ENCODE measurements at places on chromosomes 7 and 10.

DNA sequence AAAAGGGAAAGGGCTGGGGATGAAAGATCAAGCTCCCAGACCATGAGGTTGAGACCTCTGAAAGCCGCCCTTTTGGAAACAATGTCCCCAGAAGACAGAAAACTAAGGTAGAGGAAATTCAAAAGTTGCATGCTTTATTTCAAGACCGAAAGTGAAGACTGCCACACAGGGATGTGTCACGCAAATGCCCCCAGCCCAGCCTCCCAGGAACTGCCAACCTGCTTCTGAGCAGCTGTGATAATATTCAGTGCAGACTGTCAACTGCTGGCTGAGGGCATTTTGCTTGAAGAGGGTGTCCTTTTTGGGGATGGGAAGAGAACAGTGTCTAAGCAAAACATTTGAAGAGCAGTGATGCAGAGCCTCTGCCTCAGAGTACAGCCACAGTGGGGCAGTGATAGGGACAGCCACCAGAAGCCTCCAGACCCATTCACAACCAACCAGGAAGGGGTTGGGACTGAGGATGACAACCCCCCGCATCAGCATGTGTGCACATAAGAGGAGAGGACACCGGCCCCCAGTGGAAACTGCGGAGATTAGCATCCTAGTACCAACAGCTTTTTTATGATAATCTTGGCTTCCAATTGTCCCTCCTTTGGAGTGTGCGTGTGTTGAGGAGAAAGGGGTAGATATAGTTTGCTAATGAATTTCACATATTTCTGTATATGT, 34.7 kb upstream of the NFE2L3 start:
- no peak for DNase-seq

GRCh38 chr7:33517191-33517590, 387.8 kb downstream of the BBS9 start:
- no peak for DNase-seq

DNA sequence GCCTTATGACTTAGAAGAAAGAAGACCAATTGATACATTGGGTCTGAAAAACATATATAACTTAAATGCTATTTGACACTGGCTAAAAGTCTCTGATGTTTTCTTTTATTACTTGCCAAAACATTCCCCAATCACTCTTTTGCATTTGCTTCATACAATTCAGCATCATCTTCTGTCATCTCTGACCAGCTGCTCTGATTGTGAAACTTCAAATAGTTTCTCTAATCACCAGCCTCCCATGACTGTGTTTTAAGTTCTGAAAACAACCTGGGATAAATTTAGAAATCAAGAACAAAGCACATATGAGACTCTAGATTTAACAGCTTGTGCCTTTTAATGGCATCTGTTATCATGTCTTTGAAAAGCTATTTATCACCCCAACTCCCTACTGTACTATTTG, 208.4 kb upstream of the KCND2 start:
- DNase-seq = no peak

- DNase-seq = no peak
Measured at GRCh38 chr10:47025540-47026300, 114.5 kb downstream of the PTPN20 start.

GRCh38 chr7:47449810-47450590, 131.9 kb downstream of the TNS3 start:
- DNase-seq = no peak

DNA sequence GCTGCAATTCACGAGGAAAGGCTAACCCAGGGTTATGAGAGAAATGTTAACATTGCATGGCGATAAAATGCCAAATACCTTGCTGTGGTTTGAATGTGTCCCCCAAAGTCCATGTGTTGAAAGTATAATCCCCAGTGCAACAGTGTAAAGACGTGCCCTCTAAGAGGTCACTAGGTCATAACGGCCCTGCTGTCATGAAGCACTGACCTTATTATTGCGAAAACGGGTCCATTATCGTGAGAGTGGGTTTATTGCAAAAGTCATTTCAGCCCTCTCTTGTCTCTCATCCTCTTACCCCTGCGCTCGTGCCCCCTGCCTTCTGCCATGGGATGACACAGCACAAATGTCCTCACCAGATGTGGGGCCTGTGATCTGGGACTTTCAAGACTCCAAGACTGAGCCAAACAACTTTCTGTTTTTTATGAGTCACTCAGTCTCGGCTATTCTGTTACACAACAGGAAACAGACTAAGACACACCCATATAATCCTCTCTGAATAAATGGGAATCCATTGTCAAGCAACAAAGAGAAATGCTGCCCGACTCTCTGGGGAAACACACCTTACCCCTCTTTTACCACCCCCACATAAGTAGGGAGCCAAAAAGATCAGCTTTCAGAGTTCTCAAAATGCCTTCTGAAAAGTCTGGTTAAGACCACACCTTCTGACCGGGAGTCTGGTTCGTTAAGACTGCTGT, 73.1 kb upstream of the UCN3 start:
- peak; percentile 63 for DNase-seq

DNA sequence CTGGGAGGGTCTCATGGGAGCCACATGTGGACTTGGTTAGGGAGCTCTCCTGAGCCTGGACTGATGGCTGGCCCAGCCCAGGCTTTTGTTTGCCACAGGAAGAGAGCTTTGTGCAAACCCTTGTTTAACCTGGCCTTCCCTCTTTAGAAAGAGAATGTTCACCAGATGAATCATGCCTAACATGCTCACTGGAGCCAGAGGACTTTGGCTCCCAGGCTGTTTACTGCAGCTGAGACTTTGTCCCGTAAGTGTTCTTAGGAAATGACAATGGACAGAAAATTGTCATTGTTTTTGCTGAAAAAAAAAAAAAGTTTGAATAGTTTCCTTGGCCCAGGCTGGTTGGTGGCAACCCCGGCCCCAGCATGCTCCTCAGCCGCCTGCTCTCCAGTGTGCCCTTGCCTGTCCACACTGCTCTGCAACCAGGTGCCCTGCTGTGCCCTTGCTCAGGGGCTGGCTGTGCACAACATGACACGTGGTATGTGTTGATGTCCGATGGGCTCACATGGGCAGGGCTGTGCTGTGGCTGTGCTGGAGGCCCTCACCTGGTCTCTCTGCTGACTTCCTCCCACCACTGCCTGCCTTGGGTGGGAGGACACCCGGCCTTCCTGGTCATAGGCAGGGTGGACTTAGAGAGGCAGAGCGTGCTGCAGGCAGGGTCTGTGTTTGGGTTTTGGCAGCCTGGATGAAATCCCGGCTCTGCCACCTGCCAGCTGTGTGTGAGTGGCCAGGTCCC, 215.3 kb upstream of the ZNF32 start:
- DNase-seq = no peak

DNA sequence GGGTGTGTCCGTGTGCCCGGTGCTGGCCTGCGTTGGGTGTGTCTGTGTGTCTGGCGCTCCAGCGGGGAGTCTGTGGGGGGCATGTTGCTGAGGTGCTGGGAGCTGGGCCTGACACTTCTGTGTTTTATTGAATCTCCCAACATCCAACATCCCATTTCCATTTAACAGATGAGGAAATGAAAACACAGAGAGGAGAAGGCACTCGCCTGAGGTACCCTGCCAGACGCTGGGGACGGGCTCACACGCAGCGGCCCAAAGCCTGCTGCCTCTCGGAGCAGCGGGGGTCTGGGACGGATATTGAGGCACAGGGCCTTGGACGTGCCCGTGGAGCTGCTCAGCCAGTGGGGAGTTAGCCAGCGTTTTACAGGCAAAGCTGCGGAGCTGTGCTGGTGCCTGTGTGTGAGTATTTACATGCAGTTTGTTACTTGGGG, 133.9 kb downstream of the DNAJB6 start:
- DNase-seq = no peak

GRCh38 chr7:31603046-31603445, 84.0 kb upstream of the PPP1R17 start:
- no peak for DNase-seq

- no peak for DNase-seq
Measured at GRCh38 chr7:148318838-148319237, 271.7 kb upstream of the C7orf33 start.

- DNase-seq = no peak
Measured at GRCh38 chr7:152076940-152077933, 51.8 kb downstream of the GALNT11 start.

DNA sequence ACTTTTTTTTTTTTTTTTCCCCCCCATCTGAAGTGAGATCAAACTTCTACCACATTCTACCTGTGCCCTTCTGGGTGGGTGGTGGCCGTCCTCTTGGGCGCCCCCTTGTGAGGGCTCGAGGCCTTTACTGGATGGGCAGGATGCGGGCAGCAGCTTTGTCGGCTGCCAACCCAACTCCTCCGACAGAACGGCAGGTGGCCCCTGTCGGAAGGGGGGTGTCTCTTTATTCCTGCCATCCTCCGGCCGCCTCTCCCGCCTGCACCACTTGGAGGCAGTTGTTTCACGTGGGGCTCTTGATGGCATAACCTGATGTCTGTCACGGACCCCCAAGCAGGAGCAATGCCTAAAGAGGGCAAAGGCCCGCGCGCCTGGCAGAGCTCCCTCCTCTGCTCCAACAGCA, 31.0 kb downstream of the AMZ1 start:
- DNase-seq = peak; percentile 73
